ENCODE measurements at places on chromosomes 2 and 18.
A peak's percentile ranks its signal among the peaks of the same experiment; 100 is the strongest.

DNA sequence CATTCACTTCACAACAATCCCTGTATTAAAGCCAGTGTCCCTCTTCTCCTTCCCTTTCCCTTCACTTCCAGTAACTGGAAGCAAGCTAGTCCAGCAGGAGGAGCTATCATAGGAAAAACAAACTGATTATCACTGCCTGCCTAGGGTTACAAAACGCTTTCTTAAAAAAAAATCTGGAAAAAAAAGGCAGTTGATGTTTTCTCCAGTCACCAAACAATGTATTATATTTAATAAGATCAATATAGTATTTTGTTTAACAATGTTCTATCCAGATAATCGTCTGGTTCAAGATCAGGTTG lies 78.8 kb upstream of the ITGB6 start:
- no peak for DNase-seq

DNA sequence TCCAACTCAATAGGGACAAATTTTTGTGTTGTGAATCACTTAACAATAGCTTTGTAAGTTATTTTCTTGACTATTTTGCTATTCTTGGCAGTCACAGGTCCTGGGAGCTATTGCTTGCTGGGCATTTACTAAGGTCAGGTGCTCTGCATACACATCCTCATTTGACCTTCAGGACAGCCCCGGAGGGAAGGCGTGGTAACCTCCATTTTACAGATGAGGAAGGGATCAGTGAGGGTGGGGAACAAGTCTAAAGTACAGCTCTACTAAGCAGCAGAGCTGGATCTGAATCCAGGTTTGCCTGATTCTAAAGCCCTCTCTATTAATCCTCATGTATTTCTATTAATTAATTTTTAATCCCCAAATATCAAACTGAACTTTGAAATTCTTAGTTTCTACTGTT lies 58.8 kb downstream of the PTPN2 start:
- no peak for DNase-seq

- no peak for DNase-seq
Measured at GRCh38 chr2:61926531-61927477, 21.3 kb downstream of the COMMD1 start.

- DNase-seq, result no peak
Measured at GRCh38 chr2:71742953-71743601, 289.7 kb downstream of the DYSF start.

DNA sequence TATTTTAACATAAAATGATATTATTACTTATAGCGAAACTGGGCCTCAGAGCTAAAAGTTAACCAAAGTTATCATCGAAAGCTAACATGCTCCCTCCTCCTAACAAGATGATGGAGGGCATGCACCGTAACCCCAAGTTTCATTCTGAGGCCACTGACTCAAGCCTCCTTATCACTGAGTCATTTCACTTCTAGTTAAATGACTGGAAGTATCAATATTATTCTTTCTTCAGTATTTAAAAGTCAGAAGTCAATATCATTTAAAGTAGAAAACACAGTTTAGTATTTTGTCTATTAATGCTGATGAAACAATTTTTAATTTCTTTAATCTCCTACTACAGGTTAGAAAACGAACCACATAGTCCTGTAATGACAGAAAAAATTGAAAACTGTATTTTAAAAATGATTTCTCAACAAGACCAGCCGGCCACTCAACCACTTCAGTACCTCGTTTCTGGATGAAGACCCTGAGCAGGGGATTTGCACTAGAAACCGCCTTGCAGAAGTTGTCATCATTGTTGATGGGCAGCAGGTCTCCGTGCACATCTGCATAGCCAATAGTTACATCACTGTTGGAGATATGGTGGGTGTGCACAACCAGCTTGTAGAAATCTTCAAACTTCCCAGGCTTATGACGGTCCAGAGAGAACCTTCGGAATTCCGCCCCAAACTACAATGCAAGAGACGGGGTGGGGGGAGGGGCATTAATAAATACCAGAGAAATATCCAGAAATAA lies 44.9 kb downstream of the PARD6G start:
- no peak for DNase-seq

DNA sequence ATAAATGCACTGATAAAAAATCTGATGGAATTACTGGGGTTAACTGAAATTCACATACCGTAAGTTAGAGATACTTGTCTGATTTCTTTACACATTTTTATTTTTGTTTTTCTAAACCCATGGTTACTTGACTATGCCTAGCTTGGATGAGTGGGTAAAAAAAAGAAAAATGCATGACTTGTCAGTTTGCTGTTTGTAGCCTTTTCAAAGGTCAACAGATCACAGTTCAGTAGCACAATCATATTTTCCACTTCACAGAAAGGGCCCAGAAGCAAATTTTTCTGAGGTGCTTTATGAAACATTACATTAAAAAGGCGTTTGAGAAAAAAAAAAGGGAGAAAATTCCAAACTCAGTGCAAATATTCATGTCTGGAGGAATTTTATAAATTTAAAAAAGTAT lies 16.4 kb downstream of the SLC16A14 start:
- no peak for DNase-seq

DNA sequence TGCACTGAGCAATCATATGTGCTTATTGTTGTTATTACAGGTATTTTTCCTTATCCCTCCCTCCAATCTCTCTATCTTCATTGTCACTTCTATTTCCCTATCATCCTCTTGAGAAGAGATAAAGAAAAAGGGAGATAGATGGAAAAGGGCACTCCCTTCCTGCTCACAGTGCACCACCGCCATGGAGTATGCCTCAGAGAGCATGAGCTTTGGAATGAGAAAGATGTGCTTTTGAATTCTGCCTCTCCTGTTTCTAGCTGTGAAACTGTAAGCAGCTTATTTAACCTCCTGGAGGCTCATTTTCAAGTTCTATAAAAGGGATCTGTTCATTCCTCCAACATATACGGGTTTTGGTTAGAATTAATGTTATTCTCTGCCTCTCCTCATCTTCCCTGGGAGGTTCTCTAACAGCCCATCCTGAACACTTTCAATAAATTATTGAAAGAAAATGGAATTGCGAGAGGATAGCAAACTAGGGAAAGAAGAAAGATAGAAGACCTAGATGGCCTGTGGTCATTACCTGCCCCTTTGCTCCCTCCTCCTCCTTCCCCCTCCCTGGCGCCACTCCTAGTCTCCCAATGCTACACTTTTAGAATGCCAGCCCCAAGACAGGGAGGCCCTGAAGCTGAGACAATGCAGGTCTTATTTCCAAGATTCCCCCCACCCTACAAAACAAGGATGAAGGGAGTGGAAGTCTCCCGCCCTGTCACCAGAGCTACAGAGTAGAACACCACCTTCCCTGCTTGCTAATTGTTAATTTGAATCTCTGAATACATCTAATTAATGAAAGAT lies 37.8 kb downstream of the FIGN start:
- no peak for DNase-seq

GRCh38 chr2:64393383-64394010 lies 60.5 kb upstream of the LGALSL start:
- no peak for DNase-seq

DNA sequence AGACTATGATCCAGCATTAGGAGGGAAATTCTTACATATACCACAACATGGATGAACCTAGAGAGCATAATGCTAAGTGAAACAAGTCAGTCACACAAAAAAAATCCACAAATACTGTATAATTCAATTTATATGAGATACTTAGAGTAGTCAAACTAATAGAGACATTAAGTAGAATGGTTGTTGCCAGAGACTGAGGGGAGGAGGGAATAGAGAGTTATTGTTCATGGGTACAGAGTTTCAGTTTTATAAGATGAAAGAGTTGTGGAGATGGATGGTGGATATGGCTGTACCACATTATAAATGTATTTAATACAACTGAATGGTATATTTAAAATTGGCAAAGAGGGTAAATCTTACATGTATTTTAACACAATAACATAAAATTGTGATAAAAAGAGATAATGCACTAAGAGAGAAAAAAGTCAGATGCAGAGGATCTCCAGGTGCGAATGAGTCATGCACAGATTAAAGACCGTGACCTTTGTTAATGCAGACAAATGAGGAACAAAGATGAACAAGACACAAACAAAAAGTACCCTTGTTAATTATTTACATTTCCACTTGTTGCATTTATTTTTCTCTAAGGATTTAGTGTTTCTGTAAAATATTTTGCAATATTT lies 541.7 kb upstream of the MEX3C start:
- no peak for DNase-seq

- no peak for DNase-seq
Measured at GRCh38 chr2:144753416-144753815, 233.5 kb upstream of the ZEB2 start.

- DNase-seq, result no peak
Measured at GRCh38 chr18:58716060-58716756, 44.9 kb downstream of the MALT1 start.

DNA sequence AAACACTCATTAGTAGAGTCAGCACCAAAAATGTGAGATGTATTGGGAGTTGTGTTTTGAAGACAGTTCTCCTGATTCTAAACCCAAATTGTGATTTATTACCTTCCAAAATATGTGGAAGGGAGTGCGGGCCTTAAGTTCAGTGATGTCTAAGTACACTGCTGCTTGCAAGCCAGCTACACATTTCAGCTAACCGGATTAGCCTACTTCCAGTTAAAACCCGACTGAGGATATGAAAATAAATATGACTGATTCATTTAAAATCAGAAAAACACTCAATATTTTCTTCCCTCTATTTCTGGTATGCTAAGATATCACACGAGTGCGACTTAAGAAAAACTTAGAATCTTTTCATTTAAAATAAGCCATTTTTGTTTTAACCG lies 907 bp downstream of the FHL2 start:
- peak; percentile 39 for DNase-seq

Data from hematopoietic multipotent progenitor cell treated with erythropoietin and hydrocortisone succinate and interleukin-3 and kit ligand, for 15 days (in vitro differentiated cells).